ENCODE measurements at places on chromosomes 12 and 14.
A peak's percentile ranks its signal among the peaks of the same experiment; 100 is the strongest.

GRCh38 chr12:43848226-43848507 is 12.3 kb downstream of the TMEM117 start:
- no peak for DNase-seq

GRCh38 chr12:90690120-90690519 is 264.9 kb downstream of the CCER1 start:
- DNase-seq: no peak

DNA sequence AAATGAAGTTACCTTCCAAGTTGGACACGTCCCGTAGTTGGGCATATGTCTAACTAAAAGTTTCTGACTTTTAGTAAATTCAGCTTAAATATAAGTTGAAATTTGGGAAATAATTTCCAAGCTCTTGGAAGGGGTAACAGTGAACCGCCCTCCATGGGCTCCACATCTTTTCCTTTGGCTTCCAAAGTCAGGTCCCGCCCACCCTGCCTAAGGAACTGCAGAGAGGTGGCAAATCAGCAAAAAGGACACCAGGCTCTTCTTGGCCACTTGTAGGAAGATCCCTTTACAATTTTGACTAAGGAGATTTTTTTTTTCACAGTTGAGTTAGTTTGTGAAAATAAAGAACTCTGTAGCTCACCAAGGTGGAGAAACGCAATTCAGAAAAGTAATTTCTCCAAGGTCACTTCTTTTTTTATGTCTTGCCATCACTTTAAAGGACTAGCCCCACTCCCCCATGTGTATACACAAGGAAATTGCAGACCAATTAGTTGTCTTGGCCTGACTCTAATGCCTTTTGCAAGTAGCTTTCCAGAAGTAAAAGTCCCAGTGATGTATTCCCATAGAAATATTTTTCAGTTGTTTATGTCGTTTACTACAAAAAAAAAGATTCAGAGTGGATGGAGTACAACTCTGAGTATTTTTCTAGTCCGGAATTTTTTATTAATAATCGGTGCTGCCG is 181.2 kb downstream of the PELI2 start:
- DNase-seq: no peak

DNA sequence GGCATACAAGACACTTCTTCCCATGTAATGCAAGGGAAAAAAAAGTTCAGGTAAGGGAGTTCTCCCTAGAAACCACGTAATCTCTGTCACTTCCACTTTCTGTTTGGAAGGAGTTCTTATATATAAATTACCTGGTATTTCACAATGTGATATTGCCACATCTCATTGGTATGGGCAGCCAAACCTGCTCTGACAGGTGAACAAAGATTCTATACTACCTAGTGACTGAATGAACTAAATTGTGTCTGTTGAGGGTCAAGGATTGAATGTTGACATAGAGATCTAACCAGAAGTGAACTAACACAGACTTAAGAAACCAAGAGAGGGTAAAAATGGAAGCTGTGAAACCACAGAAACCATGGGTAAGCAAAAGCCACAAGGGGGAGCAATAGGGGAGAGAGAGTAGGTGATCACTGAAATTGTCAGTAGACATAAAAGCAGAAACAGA is 161.3 kb downstream of the RPL10L start:
- DNase-seq: no peak

- DNase-seq: no peak
Observed at GRCh38 chr14:68590201-68590522, 202.7 kb downstream of the ZFP36L1 start.

DNA sequence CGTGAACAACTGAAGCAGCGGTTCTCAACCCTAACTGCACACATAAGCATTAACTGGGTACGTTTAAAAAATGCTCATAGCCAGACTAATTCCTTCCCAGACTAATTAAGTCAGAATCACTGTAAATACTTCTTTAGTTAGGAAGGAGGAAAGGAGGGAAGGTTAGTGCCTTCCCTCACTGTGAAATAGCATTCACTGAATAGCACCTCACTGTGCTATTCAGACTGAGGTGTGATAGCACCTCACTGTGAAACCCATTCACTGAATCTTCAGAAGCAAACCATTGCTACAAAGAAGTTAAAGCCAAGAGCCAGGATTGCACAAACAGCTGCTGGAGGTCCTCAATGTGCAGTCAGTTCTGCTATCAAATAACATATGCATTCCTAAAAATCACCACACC is 58.8 kb downstream of the RTN1 start:
- DNase-seq: no peak

DNA sequence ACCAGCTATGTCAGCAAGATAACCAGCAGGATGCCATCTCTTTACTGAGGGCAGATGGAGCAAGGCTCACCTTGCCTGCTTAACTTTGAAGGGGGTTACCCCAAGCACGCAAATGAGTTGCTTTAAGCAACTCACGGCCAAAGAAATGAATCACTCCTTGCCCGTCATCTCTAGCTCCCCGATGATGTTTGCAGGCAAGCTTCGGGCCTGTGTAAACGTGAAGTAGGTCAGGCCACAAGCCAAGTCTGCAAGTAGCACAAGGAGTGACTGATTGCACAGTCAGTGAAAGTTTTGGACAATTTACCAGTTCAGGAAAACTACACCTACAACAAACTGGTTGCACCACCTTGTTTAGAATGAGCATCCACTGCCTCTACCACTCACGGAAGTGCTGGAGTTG is 699.7 kb upstream of the TBX3 start:
- peak; percentile 92 for DNase-seq

DNA sequence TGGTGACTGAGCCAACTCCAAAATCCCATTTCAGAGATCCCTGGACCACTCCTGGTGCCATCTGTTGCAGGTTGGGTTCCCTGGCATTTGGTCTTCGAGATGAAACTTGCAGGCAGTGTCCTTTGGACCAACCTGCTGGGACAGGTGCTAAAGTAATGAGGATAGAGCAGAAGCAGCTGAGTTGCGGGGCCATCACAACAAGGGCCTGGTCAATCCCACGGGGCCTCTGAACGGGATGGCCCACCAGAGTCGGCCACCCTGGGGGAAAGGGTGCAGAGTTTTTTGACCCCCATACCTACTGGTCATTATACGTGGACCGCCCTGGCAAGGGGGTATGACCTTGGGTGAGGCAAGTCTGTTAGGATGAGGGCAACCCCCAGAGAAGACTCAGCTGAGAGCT is 39.3 kb downstream of the DLK1 start:
- no peak for DNase-seq

DNA sequence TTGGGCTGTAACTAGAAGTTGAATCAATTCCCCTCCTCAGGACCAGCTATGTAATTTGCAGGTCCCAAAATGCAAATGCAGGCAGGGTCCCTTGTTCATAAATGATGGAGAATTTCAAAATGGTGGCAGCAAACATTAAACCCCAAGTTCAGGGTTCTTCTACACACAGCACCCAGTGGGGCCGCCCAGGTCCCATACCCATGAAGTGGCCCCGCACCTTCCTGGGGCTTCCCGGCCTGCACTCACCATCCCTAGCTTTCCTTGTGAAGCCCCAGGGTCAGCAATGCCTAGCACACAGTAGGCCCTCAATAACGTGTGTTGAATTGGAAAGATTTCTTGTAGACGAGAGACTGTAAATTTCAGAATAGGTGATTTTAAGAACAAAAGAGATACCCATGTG is 76.0 kb downstream of the NTF3 start:
- DNase-seq: peak; percentile 74

- no peak for DNase-seq
Observed at GRCh38 chr14:72666610-72667009, 227.3 kb downstream of the DPF3 start.

DNA sequence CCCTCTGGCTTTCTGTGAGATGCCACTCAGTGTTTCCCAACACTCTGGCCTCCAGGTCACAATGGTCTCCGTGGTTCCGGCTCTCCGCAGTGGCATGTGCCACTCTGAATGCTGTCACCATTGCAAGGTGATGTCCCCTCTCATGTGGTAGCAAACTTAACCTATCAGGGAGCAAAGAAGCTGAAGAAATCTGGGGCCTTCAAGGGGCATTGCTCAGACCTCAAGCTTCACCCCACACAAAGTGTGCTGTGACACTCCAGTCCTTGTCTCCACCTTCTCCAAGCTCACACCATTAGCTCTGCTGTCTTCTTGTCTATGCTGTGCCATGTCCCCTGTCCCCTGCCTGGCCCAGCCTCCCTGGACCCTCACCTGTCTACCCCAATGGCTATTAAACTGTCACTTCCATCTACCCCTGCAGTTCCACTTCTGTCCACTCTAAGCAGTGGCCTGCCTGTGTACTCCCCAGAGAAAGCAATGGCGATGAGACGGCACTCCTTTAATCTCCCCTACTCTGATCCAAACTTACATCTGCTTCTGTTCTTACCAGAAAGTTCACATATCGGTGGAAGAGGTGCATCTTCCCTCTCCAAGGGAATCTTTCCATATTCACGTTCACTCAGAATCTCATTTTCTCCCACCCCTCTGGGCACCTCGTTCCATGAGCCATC is 93.7 kb downstream of the DHRS2 start:
- DNase-seq: no peak

DNA sequence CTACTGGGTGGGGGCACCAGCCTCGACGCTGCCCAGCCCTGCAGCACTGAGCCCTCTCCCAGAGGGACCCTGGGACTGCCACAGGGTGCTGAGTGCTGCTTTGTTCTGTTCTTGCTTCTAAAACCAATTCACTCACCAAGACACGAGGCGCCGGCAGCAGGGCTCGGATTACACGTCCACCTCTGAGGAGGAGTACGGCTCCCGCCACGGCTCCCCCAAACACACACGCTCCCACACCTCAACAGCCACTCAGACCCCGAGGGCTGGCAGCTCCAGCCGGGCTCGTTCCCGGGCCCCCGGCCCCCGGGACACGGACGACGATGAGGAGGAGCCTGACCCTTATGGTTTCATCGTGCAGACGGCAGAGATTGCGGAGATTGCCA is 24.3 kb downstream of the CEP170B start:
- DNase-seq: no peak

- DNase-seq: no peak
Observed at GRCh38 chr14:104321802-104322130, 183.4 kb downstream of the KIF26A start.

GRCh38 chr12:68227356-68227755 is 1.7 kb upstream of the IL26 start:
- no peak for DNase-seq

DNA sequence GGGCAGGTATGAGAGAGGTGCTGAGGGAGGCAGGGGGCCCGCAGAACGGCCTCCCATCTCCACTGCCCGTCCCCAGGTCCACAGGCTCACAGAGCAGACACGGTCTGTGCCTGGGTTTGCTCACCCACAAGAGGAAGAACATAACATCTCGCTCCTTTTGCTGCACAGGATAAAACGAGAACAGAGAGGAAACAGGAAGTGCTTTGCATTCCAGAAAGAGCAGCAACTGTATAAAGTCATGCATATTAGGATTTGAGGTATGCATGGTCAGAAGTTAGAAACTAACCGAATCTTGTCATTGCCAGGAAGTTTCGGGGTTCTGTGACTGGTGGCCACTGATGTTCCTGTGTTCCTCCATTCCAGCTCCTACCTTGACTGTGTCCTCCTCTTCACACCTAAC is 25.0 kb downstream of the NTF3 start:
- no peak for DNase-seq

DNA sequence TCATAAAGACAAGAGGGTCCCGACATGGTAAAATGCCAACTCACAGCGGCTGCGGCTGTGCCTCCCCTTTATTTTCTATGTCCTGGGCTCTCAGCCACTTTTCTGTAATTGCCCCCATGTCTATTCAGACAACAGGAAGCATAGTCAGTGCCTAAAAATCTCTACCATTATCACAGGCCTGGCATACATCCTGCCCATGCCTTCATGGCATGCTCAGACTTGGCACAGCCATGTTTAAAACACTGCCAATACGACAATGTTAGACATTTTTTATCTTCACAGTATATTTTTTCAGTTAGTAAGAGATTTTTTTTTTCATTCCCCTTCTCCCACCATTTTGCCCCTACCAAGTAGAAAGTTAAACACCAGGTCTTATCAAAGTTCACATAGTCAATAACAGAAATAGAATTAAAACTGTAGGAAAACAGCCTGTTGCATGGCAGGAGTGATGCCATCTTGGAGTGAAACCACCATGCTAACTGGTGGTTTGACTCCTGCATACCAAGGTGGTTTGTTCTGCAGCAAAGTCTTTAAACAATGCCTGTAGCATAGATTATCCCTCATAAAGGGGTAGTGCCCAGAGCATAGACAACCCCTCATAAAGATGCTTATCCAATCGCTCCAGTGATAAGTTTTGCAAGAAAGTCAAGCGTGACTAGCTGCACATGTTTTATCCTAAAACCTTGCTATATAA is 18.9 kb upstream of the CERS5 start:
- DNase-seq: no peak

GRCh38 chr14:56742391-56742878 is 67.8 kb downstream of the OTX2 start:
- DNase-seq: no peak

DNA sequence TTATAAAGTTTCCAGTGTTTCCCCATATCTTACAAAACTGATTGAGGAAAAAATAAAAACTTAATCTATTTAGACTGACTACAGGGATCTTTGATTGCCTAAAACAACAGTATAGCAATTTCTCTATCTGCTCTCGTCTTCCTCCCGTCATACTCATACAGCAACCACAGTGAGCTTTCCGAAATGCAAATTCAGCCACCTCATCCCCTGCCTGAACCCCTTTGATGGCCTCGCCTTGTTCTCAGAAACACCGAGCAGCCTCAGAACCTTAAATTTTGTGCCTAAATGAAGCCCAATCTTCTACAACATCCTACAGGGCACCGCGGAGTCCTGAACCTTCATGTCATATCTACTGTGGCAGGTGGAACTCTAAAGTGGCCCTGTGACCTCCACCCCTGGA is 223.7 kb upstream of the TMEM132C start:
- DNase-seq: no peak

- no peak for DNase-seq
Observed at GRCh38 chr14:72714094-72714493, 179.8 kb downstream of the DPF3 start.

- no peak for DNase-seq
Observed at GRCh38 chr12:102769323-102769916, 147.6 kb downstream of the PAH start.

GRCh38 chr14:39243831-39244230 is 10.1 kb downstream of the MIA2 start:
- DNase-seq: no peak

DNA sequence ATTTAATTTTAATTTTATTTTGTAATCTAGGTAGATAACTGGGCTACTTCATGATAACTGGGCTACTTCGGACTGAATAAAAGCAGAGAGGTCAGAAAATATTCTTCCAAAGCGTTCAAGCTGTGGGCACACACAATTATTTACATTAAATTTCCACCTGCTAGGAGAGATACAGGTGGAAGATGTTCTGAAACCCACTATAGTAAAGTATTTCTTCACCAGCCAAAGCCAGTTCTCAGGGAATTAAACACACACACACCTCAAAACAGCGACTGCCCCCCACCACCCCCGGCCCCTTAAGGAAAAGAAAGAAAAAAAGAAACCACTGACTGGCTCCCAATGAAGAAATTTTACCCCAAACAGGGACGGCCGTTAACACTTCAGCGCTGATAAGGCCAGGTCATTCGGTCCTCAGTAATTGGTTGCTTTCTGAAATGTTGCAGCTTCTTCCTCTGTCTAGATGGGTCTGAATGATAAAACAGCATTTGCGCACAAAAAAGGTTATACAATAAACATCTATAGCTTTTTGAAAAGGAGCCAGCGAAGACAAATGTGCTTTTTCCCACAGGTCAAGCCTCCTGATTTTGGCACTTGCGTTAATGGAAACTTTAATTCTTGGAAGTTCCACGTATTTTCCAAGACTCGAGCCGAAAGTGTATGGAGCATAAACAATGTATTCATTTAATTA is 771 bp upstream of the KCNJ8 start:
- DNase-seq: no peak

GRCh38 chr12:64672925-64673409 is 62.7 kb downstream of the RASSF3 start:
- DNase-seq: no peak
